ENCODE measurements at places on chromosomes 1 and 21. TPM values are rescaled to one million over a fixed set of nuclear protein-coding genes. Genes with fewer than 3 reads are reported as not detected.
A peak's percentile ranks its signal among the peaks of the same experiment; 100 is the strongest.

- H3K27me3 ChIP-seq: no peaks in the 10 kb centered on the region
- no peak overlapping the region for H3K4me3 ChIP-seq
- DNase-seq: peak; percentile 11
- peak overlapping the region; percentile 12 for H3K27ac ChIP-seq
- peaks cover 15% of the 10 kb centered on the region for H3K4me1 ChIP-seq
Observed at GRCh38 chr1:43557744-43558245, 27.1 kb downstream of the PTPRF start.

Gene LRRC7
- total RNA-seq: 0.14 TPM

DNA sequence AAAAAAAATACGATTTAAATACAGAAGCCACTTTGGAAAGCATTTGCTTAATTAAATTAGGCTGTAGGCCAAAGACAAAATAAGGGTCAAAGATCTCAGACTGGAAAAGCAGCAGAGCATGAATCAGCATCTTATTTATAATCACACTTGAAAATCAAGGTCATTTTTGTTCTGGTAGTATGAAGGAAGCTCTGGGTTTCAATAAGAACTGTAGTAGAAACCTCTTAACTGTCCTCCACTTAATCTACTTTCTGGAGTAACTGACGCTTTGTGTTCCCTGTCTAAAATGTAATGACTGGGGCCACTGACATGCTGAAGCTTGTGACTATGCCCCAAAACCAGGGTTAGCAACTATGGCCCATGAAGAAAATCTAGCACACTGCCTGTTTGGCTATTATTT, 450.7 kb upstream of the ZP4 start:
- no peak for DNase-seq
- H3K27ac ChIP-seq: no peak overlapping the region
- no peaks in the 10 kb centered on the region for H3K4me1 ChIP-seq
- no peaks in the 10 kb centered on the region for H3K27me3 ChIP-seq

GRCh38 chr1:44733365-44733764, 2.4 kb upstream of the RNU5D-1 start:
- no peaks in the 10 kb centered on the region for H3K27me3 ChIP-seq
- peak; percentile 59 for DNase-seq
- peaks cover 11% of the 10 kb centered on the region for H3K4me1 ChIP-seq
- H3K4me3 ChIP-seq: no peak overlapping the region
- H3K36me3 ChIP-seq: no peaks in the 10 kb centered on the region
- no peak overlapping the region for H3K27ac ChIP-seq

Gene FYB2
- 0.26 TPM for total RNA-seq

DNA sequence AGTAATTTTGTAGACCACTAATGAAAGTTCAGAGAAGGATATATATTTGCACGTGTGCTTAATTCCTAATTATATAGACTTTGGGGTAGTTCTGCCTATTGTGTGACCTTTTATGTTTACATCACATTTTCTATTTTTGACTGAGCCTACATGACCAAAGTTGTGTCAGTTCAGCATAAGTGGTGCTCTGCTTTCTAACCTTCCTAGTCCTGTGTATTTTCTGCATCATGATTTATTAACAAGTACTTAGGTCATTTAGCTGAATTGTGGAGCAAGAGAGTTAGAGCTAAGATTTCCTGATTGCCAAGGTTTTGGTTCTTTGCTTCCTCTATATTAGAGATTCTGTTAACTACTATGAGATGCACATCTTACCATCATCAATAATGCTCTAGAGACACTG, 176.0 kb downstream of the C1orf21 start:
- no peak overlapping the region for H3K27ac ChIP-seq
- no peaks in the 10 kb centered on the region for H3K27me3 ChIP-seq
- DNase-seq: no peak
- peaks cover 3% of the 10 kb centered on the region for H3K4me1 ChIP-seq
- no peak overlapping the region for H3K4me3 ChIP-seq

DNA sequence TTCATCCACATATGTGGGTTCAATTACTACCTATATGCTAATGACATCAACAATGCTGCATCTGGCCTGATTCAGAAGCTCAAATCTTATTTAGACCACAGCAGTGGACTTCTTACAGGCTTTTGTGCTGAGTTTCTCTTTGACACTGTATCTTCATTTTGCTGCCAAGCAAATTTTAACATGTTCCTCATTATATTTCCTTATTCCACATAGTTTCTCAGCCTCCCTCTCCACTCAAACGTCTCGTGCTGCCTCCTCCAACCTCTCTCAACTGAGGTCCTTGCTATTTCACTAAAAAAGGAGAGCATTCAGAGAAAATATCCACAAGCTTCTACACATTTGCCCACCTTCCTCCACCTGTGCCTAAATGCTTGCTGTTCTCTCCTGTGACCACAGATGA, 6.5 kb downstream of the TDRKH start:
- DNase-seq: no peak
- no peaks in the 10 kb centered on the region for H3K36me3 ChIP-seq
- H3K4me3 ChIP-seq: no peak overlapping the region
- H3K27ac ChIP-seq: no peak overlapping the region

DNA sequence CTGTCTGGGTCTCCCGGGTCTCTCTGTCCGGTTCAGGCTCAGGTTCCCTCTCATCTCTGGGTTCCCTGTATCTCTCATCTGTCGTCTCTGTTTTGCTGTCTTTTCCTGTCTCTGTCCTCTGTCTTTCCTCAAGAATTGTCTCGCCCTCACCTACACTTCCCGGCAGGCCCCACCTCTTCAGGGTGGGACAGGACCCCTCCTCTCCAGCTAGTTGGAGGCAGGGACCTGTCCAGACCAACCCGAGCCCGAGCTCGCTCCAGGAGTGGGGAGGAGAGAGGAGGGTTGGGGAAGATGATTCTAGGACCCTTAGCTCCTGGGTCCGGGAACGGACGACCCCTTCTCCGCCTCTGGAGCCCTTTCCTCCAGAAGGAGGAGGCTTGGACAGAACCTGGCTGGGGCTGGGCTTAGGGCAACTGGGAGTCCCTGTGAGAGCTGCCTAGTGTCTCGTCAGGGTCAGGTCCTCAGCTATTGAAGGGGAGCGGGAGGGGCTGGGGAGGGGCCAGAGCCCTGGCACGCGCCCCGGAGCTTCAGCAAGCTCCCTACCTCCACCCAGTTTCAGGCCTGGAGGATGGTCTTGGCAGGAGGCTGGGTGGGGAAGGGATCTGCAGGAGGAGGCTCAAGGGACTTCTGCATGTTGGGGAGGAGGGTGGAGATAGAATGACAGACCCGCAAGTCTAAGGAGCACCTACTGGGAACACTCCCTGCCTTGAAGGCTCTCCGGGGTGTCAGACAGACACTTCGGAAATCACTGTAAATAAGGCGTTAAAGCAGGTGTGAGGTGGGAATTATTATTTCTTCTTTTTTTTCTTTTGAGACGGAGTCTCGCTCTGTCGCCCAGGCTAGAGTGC, 26.3 kb upstream of the EPB41 start:
- no peak for DNase-seq
- H3K4me1 ChIP-seq: peaks cover 17% of the 10 kb centered on the region
- no peaks in the 10 kb centered on the region for H3K27me3 ChIP-seq
- no peak overlapping the region for H3K27ac ChIP-seq
- peak overlapping the region; percentile 68 for H3K4me3 ChIP-seq

DNA sequence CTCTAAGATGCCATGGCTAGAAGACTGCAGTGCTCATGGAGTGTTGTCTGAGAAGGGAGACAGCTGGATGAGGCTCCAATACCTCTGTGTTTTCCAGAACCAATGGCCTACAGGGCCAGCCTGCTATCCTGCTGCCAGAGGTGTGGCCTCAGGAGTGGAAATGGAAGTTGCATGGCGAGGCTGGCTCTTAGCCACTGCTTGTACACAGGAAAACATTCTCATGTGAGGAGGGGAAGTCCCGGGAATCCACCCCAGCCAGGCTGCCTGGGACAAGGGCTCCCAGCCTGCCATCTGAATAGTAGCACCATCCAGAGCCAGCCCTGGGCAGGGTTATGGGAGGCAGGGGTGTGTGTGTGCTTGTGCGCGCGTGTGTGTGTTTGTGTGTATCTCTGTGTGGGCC, 56.5 kb downstream of the SDC3 start:
- H3K27me3 ChIP-seq: no peaks in the 10 kb centered on the region
- no peak overlapping the region for H3K27ac ChIP-seq
- H3K4me1 ChIP-seq: peaks cover 17% of the 10 kb centered on the region
- no peaks in the 10 kb centered on the region for H3K36me3 ChIP-seq
- DNase-seq: no peak
- no peak overlapping the region for H3K4me3 ChIP-seq

Gene MATN1
- total RNA-seq: 0.34 TPM

Gene PKP1
- total RNA-seq: 0.07 TPM

GRCh38 chr1:174965362-174966007, 34.3 kb upstream of the CACYBP start:
- H3K27me3 ChIP-seq: peaks cover 26% of the 10 kb centered on the region
- H3K4me3 ChIP-seq: no peak overlapping the region
- H3K27ac ChIP-seq: no peak overlapping the region
- H3K4me1 ChIP-seq: peaks cover 26% of the 10 kb centered on the region
- no peaks in the 10 kb centered on the region for H3K36me3 ChIP-seq

GRCh38 chr1:161949548-161949947, 74.1 kb downstream of the OLFML2B start:
- peaks cover 19% of the 10 kb centered on the region for H3K4me1 ChIP-seq
- H3K36me3 ChIP-seq: no peaks in the 10 kb centered on the region
- no peak overlapping the region for H3K4me3 ChIP-seq
- DNase-seq: no peak

DNA sequence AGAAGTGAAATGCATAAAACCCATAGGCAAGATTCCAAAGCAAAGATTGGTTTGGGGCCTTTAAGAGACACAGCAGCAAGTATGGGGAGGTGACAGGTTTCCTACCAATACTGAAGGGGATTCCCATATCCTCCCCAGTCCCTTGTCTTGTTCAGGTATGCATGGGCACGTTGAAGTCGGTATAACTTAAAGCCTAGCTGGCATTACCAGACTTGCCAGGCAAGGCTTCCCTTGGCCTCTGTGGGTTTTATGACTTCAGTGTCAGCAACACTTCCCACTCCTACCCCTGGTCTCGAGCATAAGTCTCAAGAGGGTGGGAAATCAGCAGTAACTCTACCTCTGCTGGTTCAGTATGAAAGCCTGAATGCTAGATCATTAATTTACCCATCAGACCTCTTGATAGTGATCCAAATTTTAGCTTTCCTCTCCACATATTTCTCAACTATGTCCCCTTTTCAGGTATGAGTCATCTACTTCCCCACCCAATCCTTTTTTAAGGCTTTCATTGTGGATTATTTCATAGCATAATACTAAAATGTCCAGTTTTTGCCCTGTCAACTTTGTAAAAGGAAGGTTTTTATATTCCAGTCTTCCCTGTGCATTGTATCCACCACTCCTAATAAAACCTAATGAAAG, 6.8 kb downstream of the CYP4X1 start:
- no peak for DNase-seq
- H3K27me3 ChIP-seq: peaks cover under 1% of the 10 kb centered on the region
- peaks cover 9% of the 10 kb centered on the region for H3K4me1 ChIP-seq
- H3K27ac ChIP-seq: no peak overlapping the region
- H3K4me3 ChIP-seq: no peak overlapping the region
- H3K36me3 ChIP-seq: no peaks in the 10 kb centered on the region

Gene NLRP3
- 0.12 TPM for total RNA-seq

Gene BOLA1
- total RNA-seq: 7.0 TPM

- H3K4me1 ChIP-seq: no peaks in the 10 kb centered on the region
- no peaks in the 10 kb centered on the region for H3K36me3 ChIP-seq
- H3K27me3 ChIP-seq: no peaks in the 10 kb centered on the region
Observed at GRCh38 chr1:97202481-97203380, 481.1 kb downstream of the PTBP2 start.

Gene MPL
- total RNA-seq: not detected

Gene SMCP
- total RNA-seq: not detected

- H3K36me3 ChIP-seq: peaks cover 3% of the 10 kb centered on the region
- peaks cover 12% of the 10 kb centered on the region for H3K4me1 ChIP-seq
- no peaks in the 10 kb centered on the region for H3K27me3 ChIP-seq
- peak overlapping the region; percentile 92 for H3K4me3 ChIP-seq
- DNase-seq: no peak
- H3K27ac ChIP-seq: no peak overlapping the region
Observed at GRCh38 chr1:227733751-227734545, 1.2 kb downstream of the JMJD4 start.

DNA sequence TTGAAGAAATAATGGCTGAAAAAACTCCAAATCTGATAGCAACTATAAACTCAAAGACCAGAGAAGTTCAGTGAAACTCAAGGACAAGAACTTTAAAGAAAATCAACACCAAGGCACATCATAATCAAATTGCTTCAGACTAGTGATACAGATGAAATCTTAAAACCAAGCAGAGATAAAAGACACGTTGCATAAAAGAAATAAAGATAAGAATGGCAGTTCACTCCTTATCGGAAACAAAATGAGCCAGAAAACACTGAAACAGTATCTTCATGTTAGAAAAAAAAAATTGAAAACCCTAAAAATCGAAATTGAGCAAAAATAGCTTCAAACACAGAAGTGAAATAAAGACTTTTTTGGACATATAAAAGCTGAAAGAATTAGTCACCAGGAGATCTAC, 4.6 kb upstream of the RAB4A start:
- H3K4me3 ChIP-seq: no peak overlapping the region
- H3K27ac ChIP-seq: no peak overlapping the region
- DNase-seq: no peak
- H3K36me3 ChIP-seq: no peaks in the 10 kb centered on the region

Gene LCE6A
- not detected for total RNA-seq

DNA sequence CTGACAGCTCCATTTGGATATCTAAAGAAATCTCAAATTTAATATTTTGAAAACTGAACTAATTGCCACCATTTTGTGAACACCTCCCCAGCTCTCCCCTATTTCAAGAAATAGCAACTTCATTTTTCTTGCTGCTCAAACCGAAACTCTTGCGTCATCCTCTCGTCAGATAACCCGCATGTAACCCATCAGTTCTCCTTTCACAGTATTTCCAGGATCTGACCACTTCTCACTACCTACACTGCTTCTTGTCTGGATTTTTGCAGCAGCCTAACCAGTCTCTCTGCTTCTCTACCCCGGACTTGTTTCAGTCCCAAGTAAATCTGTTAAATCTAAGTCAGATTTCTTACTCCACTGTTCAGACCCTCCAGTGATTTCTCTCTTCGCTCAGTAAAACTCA, 75.6 kb downstream of the MTR start:
- H3K36me3 ChIP-seq: peaks cover 11% of the 10 kb centered on the region
- no peaks in the 10 kb centered on the region for H3K4me1 ChIP-seq
- H3K4me3 ChIP-seq: no peak overlapping the region
- no peak overlapping the region for H3K27ac ChIP-seq
- H3K27me3 ChIP-seq: no peaks in the 10 kb centered on the region

- no peaks in the 10 kb centered on the region for H3K4me1 ChIP-seq
- H3K27ac ChIP-seq: no peak overlapping the region
- no peak for DNase-seq
Observed at GRCh38 chr1:218765753-218766152, 407.9 kb upstream of the LYPLAL1 start.

GRCh38 chr1:85940656-85941306, 215.8 kb downstream of the COL24A1 start:
- H3K27me3 ChIP-seq: no peaks in the 10 kb centered on the region
- no peaks in the 10 kb centered on the region for H3K36me3 ChIP-seq
- no peak overlapping the region for H3K4me3 ChIP-seq
- no peak overlapping the region for H3K27ac ChIP-seq
- DNase-seq: peak; percentile 2

Gene RAB7B
- 8.1 TPM for total RNA-seq

GRCh38 chr1:196115646-196116045, 492.6 kb downstream of the KCNT2 start:
- H3K36me3 ChIP-seq: no peaks in the 10 kb centered on the region
- H3K4me3 ChIP-seq: no peak overlapping the region
- no peak overlapping the region for H3K27ac ChIP-seq
- peak; percentile 89 for DNase-seq
- H3K27me3 ChIP-seq: no peaks in the 10 kb centered on the region
- no peaks in the 10 kb centered on the region for H3K4me1 ChIP-seq

Gene ABL2
- total RNA-seq: 71.6 TPM

Gene LYPD8
- total RNA-seq: not detected

GRCh38 chr1:64922336-64922735, 44.0 kb downstream of the JAK1 start:
- H3K36me3 ChIP-seq: no peaks in the 10 kb centered on the region
- H3K27ac ChIP-seq: no peak overlapping the region
- no peak for DNase-seq
- no peaks in the 10 kb centered on the region for H3K27me3 ChIP-seq
- peaks cover 27% of the 10 kb centered on the region for H3K4me1 ChIP-seq

Measured in astrocyte (in vitro differentiated cells and primary cell).